ENCODE measurements at places on chromosomes 2 and 18. TPM values are rescaled to one million over a fixed set of nuclear protein-coding genes. Genes with fewer than 3 reads are reported as not detected.
A peak's percentile ranks its signal among the peaks of the same experiment; 100 is the strongest.

The SERPINB3 gene
- not detected for total RNA-seq

The ACVR1C gene
- total RNA-seq = 1.9 TPM

The TMEM169 gene
- total RNA-seq = 7.7 TPM

The BOK gene
- 15.5 TPM for total RNA-seq

The RTP5 gene
- 5.3 TPM for total RNA-seq

The NYAP2 gene
- total RNA-seq = 12.6 TPM

The ZNF385B gene
- total RNA-seq = 4.4 TPM

The DSG3 gene
- total RNA-seq = not detected

The TCF4 gene
- 234 TPM for total RNA-seq

The SRD5A2 gene
- total RNA-seq = 0.59 TPM

The CYS1 gene
- 2.2 TPM for total RNA-seq

DNA sequence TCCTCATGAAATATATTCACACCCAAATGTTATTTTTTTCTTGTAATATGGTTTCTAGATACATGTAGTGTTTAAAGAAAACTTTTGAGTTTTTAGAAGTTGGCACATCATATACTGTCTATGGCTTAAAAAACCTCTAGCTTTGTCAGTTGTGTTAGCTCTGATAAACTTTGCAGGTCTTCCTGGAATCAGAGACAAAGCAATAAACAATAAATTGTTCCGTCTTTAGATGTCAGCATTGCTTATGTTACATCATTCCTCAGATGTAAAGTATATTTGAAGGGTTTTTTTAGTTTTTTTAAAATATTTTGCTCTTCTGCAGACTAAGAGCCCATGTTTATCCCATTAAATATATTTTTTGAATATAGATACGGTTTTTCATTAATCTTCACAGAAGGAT, 145.1 kb downstream of the GPD2 start:
- DNase-seq = no peak

GRCh38 chr2:198438331-198438730, 633.9 kb downstream of the PLCL1 start:
- DNase-seq = no peak

DNA sequence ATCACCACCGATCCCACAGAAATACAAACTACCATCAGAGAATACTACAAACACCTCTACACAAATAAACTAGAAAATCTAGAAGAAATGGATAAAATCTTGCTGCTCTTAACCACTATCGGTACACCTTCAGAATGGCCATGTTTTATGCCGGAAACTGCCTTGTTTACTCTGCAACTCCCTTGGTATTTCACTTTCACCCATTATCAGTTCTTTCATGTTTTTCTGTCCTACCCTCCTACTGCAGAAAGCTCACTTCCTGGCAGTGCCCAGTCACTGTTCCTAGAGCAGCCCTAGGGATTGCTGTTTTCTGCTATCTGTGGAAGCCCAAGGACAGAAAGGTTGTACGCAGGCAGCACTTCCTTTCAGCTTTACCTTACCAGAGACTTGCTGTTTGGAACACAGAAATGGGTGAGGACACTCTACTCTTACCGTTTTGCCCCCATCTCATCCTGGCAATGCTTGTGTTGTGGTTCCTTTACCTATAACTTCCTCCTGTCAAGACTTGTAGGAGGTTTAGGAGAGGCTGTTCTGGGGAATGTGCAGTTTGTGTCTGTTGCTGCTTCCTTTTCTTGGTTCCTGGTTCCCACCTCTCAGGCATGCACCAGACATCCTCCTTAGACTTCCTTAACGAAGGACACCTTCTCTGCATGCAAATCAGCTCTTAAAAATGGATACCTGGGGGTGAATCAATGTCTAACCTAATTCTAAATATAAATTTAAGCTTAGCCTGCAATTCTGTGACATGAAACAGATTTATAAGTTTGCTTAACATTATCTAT, 394.4 kb downstream of the SPAG16 start:
- no peak for DNase-seq

- no peak for DNase-seq
These were observed 101.0 kb upstream of the CERS6 start for GRCh38 chr2:168355121-168355520.

GRCh38 chr2:29189052-29189451, 73.8 kb downstream of the CLIP4 start:
- DNase-seq = no peak

GRCh38 chr2:210586381-210586780, 30.0 kb downstream of the CPS1 start:
- no peak for DNase-seq

- no peak for DNase-seq
These were observed 29.6 kb downstream of the EDAR start for GRCh38 chr2:108959401-108959800.

DNA sequence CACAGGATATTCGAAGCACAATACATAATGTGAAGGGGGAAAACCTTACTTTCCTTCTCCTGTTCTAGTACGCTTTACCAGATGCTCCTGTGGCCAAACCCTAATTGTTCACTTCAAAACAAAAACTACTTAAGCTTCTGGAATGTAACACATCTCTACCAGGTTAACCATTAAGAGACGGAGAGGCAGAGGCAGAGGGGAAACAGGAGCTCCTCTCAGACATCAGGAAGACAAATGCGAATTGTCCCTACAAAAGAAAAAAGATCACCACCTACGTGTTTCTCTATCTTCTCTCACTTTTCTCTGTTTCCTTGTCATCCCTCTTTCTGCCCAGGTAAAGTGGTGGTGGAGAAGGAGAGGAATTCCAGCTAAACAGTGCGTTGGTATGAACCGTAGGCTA, 266.8 kb downstream of the NRXN1 start:
- DNase-seq = no peak

GRCh38 chr2:232219496-232219870, 159.1 kb upstream of the ALPP start:
- no peak for DNase-seq

DNA sequence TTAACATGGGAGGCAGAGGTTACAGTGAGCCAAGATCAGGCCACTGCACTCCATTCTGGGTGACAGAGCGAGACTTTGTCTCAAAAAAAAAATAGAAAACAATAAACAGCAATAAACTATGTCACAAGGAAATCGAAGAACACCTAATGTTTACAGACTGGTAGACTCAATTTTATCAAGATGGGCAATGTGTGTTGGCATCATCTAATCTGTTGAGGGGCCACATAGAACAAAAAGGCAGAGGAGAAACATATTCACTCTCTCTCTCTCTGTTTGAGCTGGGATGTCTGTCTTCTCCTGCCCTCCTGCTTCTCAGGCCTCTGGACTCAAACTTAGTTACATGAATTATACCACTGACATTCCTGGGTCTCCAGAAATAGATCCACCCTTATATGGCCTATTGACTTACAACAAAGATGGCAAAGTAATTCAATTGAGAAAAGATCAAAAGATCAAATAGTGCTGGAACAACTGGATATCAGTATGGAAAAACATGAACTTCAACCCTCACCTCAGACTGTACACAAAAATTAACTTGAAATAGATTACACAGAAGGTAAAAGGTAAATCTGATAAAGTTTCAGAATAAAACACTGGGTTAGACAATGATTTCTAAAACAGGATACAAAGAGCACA, 703.8 kb upstream of the CRIM1 start:
- DNase-seq = no peak

DNA sequence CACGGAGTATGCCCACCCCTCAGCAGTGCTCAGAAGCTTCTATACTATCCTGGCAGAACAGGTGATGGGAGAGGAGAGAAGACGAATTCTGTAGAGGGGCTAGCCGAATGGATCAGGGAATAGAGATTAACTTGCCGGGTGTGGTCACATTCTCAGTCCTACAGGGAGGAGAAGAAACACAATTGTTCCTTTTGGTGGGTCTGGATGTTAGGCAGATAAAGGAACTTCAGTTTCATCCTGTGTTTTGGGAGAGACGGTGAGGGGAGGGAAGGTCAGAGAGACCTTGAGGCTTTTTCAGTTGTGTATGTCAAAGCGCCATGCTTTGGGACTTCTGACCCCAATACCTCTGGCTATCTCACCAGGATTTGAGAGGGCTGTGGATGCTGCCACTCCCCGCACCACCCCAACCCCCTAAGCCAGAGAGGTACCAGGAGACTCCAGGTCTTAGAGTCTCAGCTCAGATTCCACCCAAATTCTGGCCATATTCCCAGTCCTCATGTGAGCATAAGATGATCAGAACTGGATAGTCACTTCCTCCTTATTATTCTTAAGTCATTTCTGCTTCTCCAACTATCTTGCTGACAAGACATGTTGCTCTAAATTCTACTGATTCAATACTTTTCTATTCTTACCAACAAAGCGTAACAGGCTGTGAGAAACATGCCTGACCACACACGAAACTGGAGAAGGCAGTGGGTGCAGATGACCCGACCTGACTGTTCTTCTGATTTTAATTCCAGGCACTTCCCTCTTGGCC, 2.3 kb upstream of the TMEM37 start:
- DNase-seq = no peak

GRCh38 chr2:69453475-69454129, 16.4 kb upstream of the NFU1 start:
- no peak for DNase-seq

DNA sequence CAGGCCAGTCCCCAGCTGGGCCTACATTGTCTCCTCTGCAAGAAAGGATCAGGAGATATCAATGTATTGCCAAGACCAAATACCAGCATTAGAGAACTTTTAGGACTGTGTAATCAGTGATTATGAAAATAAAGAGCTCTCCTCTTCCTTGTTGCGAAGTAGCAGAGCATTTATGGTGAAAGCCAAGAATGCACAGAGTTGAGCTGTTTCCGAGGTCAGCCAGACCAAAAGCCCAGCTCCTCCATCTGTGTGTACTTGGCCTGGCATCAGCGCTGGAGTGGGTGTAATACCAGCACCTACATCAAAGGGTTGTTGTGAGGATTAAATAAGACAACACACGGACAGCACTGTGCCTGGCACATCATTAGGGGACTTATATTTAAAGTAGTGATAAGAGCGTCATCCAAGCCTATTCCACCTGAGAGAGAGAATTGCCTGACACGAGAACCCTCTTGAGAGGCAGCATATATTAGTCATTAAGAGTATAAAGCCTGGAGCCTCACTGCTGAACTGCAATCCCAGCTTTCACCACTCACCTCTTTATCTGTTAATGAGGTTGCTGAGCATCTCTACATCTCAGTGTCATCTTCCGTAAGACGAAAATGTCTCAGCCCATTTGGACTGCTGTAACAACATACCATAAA, 7.4 kb upstream of the SLC16A14 start:
- DNase-seq = no peak

DNA sequence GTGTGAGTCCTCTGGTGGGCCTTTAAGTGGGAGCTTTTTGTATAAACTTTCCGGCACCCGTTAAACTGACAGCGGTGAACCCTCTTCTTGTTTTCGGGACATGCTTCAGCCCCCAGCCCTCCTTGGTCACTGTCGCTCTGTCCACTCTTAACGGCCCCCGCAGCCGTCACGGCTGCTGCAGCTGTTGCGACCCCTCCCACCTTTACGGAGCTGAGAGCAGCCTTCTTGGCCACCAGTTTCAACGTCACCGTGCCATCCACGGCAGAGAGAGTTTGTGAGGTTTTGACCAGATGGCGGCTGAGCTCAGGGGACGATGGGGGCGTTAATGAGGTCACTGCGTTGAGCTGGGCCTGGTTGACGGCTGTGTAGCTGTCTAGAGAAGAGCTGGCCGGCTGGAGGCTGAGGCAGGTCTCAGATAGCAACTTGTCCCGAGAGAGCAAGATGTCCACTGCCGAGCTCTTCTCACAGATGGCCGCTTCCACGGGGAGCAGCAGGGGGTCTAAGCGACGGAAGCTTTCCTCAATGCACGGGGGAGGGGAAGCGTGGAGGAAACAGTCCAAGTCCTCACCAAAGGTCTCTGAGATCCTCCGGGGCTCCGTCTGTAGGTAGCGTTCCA, 41.9 kb downstream of the KLF7 start:
- no peak for DNase-seq

GRCh38 chr2:26316845-26317244, 29.1 kb upstream of the SELENOI start:
- no peak for DNase-seq

DNA sequence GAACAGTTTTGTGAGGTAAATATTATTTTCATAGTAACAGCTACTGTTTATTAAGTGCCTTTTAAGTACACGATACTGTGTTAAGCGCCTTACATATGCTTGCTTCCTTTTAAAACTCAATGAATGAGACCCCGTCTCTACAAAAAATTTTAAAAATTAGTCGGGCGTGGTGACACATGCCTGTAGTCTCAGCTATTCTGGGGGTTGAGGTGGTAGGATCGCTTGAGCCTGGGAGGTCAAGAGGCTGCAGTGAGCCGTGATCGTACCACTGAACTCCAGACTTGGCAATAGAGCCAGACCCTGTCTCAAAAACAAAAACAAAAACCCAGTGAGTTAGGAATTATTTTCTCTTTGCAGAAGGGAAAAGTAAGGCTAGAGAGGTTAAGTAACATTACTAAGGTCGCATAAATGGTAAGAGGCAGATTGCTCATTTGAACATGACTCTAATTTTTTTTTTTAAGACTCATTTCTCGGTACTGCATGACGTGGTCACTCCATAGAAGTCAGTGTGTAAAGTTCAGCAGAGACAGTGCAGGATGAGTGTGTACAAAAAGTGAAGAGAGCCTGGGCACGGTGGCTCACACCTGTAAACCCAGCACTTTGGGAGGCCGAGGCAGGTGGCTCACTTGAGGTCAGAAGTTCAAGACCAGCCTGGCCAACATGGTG, 1.1 kb downstream of the METAP1D start:
- no peak for DNase-seq

DNA sequence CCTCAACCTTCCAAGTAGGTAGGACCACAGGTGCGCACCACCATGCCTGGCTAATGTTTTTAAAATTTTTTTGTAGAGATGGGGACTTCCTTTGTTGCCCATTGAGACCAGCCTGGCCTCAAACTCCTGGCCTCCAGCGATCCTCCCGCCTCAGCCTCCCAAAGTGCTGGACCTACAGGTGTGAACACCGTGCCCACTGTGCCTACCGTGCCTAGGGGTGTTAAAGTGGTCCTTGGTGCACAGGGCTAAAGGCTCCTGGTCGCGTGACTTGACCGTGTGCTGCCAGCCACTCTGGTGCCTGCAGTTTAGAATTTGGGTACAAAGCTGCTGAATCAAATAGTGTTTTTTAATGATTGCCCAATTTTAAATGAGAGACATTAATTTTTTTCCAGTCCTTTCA, 51.0 kb upstream of the KCNG2 start:
- no peak for DNase-seq

GRCh38 chr2:11713815-11714214, 32.6 kb upstream of the LPIN1 start:
- DNase-seq = no peak

- peak; percentile 98 for DNase-seq
These were observed at the start of gene MFF for GRCh38 chr2:227324995-227325838. MFF (plus strand) TSS chr2:227325251; CDS start chr2:227330666, 5,415 bp downstream.

DNA sequence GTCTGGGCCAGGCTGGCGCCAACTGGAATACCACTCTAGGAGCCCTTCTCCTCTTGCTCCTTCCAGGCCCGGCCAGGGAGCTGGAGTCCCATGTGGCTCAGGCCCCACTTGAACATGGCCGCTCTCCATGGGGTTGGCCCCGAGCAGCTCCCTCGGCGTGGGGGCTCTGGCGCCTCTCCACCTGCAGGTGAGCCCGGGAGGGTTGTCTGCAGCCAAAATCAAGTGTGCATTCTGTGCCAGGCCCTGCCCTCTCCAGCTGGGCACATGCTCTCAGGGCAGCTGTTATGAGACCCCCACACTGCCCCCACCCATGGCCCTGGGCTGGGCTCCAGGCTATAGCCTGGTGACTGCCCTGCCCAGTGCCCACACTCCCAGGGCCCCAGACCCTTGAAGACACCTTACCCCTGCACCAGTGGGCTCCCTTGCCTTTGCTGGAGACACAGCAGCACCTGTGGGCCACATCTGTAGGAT, 45.8 kb upstream of the HS6ST1 start:
- no peak for DNase-seq

- no peak for DNase-seq
These were observed 199.2 kb downstream of the KLHL29 start for GRCh38 chr2:23584054-23584745.
